ENCODE measurements at places on chromosomes 2 and 18.

GRCh38 chr2:60633615-60634014 is 80.2 kb upstream of the BCL11A start:
- DNase-seq: no peak

GRCh38 chr2:49002750-49003149 is 151.6 kb downstream of the FSHR start:
- no peak for DNase-seq

DNA sequence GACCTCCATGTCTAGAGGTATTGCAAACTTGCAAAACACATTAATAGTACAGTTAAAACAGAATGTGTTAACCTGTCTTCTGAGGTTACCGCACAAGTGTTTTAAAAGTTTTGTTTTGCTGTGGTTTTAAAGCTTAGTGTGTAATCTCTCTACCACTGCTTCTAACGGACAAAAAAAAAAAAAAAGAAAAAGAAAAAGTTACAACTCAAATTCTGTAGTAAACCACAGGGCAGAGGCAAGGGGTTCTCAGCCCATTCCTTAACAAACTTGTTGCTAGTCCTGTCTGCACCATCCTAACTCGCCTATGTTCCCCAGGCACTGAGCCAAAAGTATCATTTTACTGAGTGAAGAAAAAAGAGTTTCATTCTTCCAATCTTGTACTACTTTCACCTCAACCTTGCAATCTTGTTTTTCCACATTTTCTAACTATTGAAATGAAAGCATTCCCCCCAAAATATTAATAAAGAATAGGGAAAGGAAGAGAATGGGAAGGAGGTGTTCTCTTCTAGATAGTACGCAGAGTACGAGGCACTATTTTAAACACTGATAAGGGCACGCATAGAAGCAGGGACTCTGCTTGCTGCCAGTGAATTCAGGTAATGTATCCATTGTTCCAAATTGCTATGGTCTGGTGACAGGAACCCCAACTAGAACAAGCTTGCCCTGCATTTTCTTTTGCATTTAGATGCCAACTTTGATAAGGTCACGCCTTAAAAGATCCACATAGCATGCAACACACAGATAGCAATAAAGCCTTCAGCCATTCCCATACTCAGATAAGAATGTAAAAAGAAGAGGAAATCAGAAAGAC is 47.1 kb downstream of the IKZF2 start:
- DNase-seq: peak; percentile 60

DNA sequence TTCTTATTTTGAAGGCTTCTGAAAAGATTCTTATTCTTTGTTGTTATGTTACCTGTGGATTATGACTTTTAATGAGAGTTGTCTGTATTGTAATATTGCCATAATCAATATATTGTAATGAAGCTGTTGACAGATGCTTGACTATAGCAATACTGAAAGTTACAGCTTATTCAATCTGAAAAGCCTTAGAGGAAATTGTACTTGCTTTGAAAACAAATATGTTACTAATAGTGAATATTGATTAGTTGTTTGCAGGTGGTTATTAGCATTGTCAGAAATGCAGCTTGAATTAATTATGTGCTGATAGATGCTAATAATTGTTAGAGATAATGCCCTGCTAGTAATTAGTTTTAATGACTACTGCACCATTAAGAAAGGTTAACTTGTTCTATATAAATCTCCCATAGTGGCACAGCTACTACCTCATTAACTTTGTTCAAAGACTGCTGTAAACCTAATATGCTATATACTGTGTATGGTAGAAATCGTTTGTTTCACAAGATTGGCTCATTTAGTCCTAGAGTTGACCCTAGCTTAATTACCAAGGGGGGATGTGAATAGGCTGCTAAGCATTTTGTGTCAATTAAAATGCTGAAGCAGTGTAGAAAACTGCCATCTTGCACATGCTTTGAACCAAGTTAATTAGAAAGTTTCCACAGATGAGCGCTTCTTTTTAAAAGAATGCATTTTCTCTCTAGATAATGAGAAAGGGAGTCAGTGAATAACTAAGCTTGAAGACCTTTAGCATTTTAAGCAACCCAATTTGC is 30.5 kb downstream of the SLC39A10 start:
- DNase-seq: no peak

- DNase-seq: no peak
These were observed 35.2 kb downstream of the ST3GAL5 start for GRCh38 chr2:85853499-85854165.

GRCh38 chr18:37986665-37987064 is 421.1 kb upstream of the CELF4 start:
- DNase-seq: no peak

- peak; percentile 95 for DNase-seq
These were observed at the start of gene ASXL2 for GRCh38 chr2:25878361-25879132. TSS of gene ASXL2 (minus strand) at chr2:25878487. CDS start at chr2:25878222, 265 bp downstream.

GRCh38 chr2:118110991-118111390 is 22.7 kb downstream of the INSIG2 start:
- DNase-seq: no peak

DNA sequence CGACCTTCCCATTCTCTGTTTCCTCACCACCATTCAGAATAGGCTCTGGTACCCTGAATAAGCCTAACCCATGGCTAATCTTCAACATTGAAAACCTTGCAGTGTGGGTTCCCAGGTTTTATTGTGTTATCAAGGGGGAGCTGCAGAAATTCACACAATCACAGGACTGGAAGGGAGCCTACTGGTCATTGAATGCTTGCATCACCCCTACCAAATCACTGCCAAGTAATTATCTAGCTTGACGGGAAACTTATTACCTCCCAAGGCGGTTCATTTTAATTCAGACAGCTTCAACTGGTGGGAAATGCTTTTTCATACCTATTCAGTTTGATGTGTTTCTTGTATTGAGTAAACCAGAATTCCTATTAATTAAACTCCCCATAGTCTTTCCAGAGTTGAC is 33.6 kb upstream of the EFEMP1 start:
- DNase-seq: no peak

DNA sequence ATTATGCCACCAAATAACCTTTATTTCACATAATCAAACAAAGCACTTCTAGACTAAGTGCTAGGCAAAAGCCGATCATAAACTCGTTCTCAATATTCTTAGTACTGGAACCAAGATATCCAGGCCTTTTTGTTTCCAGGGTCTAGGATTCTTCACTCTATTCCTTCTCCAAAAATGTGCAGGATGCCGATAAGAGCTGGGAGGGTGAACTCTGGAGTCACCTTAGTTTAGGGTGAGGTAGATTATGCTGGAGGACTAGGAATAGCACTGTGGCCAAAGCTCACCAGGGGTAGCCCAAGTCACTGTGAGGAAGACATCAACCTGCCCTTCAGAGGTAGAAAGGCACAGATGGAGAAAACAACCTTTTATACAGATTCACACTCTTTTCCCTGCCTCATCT is 37.3 kb downstream of the LONRF2 start:
- DNase-seq: no peak

GRCh38 chr2:64685430-64685829 is 31.7 kb upstream of the SERTAD2 start:
- peak; percentile 91 for DNase-seq

GRCh38 chr18:63376538-63376937 is 9.5 kb upstream of the KDSR start:
- DNase-seq: no peak

- no peak for DNase-seq
These were observed 344.1 kb upstream of the PLGLB2 start for GRCh38 chr2:87403893-87404175.

- DNase-seq: no peak
These were observed 88.4 kb downstream of the EHD3 start for GRCh38 chr2:31322371-31322770.

DNA sequence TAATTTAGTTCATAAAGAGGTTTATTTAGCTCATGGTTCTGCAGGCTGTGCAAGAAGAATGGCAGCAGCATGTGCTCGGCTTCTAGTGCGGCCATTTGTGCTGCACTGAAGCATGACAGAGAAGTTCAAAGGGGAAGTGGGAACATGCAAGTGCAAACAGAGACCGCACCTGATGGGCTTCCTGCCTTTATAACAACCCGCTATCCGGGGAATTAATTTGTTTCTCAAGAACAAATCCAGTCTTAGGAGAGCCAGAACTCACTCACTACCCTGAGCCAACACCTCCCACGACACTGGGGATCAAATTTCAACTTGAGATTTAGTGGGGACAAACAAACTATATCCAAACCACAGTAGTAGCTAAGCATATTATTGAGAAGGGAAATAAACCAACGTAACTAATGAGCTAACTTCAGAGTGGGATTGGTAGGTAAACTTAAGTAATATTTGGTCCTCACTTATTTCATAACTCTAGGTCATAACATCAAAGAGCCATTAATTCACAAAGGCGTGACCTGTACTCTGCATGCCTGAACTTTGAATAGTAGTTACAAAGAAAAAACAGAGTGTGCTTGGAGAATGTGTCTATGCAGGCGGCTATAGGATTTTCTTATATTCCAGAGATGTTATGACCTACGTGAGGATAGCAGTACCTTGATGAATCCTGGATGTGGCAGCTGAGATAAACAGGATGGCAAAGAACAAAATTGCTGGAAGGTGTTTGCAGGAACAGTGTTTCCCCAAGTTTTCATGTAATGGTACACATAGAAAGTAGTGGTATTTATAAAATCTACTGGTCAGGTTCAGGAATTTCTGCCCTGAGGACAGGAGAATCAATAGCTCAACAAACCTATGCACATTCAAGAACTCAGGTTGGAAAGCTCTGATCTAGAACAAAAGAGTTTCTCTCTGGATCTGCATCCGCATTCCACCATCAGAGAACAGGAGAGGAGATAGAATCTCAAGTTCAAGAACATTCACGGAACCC is 845.9 kb upstream of the ID2 start:
- DNase-seq: no peak

DNA sequence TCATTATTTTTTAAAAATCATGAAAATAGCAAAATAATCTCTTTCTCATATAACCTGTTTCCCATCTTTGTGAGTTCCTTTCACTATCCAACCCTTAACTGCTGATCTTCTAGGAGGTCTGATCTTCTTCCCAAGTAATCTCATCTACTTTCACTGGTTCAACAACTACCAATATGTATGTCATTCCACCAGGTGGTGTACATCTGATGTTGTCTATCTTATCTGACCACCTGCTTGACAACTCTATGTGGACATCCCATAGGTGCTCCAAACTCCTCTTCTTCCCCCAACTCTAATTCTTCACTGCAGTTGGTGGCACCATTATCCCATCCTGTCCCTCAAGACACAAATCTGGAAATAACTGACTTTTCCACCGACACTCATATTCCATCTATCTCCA is 62.5 kb downstream of the FAM228A start:
- no peak for DNase-seq

- DNase-seq: no peak
These were observed 1043.9 kb upstream of the POU3F3 start for GRCh38 chr2:103809941-103810441.

- no peak for DNase-seq
These were observed 1.7 kb upstream of the MSGN1 start for GRCh38 chr2:17814601-17815000.

GRCh38 chr2:130842770-130843169 is 6.1 kb downstream of the ARHGEF4 start:
- no peak for DNase-seq

- DNase-seq: peak; percentile 26
These were observed 11.6 kb downstream of the TRPM8 start for GRCh38 chr2:233928594-233929351.

- peak; percentile 43 for DNase-seq
These were observed 75.4 kb downstream of the FHOD3 start for GRCh38 chr18:36372903-36373311.

GRCh38 chr2:213145715-213146242 is 5.6 kb downstream of the IKZF2 start:
- DNase-seq: no peak

DNA sequence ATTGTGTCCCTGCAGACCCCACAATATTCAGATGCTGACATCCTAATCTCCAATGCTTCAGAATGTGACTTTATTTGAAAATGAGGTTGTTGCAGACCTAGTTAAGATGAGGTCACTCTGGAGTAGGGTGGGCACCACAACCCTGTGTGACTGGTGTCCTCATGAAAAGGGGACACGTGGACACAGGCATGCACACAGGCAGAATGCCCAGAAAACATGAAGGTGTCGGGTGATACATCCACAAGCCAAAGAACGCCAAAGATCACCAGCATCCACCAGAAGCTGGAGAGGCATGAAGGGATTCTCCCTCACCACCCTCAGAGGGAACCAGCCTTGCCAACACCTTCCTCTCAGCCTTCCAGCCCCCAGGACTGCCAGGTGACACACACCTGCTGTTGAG is 69.3 kb downstream of the AFF3 start:
- no peak for DNase-seq

DNA sequence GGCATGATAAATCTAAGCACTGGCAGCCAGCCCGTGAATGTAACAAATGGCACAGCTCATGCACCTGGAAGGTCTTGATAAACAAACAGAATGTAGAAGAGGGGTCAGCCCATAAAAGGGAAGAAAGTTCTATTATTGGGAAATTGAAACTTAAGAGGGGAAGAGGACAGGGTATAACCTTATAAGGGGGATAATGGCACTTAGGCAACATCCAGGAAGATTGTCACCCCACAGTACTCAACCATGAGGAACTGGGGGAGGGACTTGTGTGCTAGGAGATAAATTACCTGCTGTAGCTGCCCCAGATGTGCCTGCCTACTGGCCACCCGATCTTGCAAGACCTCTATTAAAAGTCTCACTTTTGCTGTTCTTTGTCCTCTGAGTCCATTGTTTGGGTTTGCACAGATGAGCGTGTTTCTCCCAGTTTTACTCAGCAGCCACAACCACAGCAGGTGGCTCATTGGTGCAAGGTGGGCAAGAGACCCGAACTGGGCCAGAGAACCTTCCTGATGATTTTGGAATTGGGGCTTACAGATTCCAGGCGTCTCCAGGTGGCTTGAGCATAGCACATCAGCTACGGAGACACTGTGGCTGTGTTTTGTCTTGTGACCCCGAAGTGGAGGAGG is 79.0 kb upstream of the TAF1B start:
- DNase-seq: no peak

GRCh38 chr2:102975996-102976975 is 214.5 kb downstream of the TMEM182 start:
- DNase-seq: no peak

GRCh38 chr2:127407661-127408003 is 10.6 kb upstream of the PROC start:
- DNase-seq: no peak

GRCh38 chr2:46167406-46167805 is 129.8 kb upstream of the EPAS1 start:
- DNase-seq: no peak

Data from LHCN-M2 (cell line).